Right atrium auricular region (tissue), 2 donors: ENCODE measurements at places on chromosomes 6 and 20.

DNA sequence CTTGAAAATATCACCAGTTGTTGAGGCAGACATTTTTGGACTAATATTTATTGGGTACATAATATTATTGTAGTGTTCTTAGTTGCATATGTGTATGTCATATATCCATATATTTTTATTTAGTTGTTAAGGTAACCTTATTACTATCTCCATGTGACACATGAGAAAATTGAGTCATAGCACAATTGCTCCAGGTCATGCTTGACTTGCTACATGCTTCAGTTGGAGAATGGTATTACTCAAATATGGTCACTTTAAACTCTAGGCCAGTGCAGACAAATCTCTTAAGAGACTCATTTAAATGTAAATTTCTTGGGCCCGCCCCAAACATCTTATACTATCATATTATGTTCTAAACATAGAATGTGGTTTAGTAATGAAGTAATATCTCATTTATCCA lies 246.1 kb downstream of the RIMS1 start:
- DNase-seq = no peak

GRCh38 chr6:109059571-109060021 lies 35.0 kb downstream of the SESN1 start:
- DNase-seq = no peak

GRCh38 chr6:167863897-167864296 lies 37.2 kb downstream of the AFDN start:
- DNase-seq = no peak

DNA sequence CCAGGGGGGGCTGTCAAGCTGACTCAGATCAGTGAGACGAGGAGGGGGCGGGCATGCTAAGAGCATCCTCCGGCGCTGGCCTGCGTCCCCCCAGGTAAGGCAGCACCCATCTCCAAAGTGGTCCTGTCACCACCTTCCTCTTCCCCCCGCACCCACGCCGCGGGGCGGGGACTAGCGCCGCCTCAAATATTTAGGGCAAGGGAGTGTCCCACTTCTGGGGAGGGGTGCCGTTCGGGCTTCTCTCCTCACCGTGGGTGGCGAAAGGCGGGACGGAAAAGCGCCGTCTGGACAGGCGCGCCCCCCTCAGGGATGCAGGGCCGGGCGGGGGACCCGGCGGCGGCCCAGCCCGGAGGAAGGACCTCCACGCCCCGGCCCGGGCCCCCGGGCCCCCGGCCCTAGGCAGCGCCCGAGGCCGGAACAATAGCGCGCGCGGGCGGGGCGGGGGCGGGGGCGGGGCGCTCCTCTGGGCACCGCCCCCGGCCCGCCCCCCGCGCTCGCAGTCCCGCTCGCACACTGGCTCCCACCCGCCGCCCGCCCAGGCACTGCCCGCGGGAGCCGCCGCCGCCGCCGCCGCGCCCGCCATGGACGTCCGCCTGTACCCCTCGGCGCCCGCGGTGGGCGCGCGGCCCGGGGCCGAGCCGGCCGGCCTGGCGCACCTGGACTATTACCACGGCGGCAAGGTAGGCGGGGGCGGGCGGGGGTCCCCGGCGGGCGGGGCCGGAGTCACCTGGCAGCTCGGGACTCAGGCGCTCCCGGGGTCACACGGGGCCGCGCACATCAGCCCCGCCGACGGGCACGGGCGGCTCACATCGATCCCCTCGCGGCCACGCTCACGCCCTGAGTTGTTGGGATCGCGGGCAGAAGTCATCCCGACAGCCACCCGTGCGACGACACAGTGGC lies at the start of gene TOX2:
Gene TOX2 (plus strand): TSS at position 542 of the 900 bp plus-strand sequence. CDS start 40 bp downstream, at position 582.
- DNase-seq = no peak

GRCh38 chr20:39829661-39830060 lies 859.4 kb downstream of the MAFB start:
- no peak for DNase-seq

- DNase-seq = no peak
These were observed 5.1 kb downstream of the SOX12 start for GRCh38 chr20:330233-331149.

GRCh38 chr6:26743157-26743821 lies 83.7 kb upstream of the ZNF322 start:
- DNase-seq = no peak

DNA sequence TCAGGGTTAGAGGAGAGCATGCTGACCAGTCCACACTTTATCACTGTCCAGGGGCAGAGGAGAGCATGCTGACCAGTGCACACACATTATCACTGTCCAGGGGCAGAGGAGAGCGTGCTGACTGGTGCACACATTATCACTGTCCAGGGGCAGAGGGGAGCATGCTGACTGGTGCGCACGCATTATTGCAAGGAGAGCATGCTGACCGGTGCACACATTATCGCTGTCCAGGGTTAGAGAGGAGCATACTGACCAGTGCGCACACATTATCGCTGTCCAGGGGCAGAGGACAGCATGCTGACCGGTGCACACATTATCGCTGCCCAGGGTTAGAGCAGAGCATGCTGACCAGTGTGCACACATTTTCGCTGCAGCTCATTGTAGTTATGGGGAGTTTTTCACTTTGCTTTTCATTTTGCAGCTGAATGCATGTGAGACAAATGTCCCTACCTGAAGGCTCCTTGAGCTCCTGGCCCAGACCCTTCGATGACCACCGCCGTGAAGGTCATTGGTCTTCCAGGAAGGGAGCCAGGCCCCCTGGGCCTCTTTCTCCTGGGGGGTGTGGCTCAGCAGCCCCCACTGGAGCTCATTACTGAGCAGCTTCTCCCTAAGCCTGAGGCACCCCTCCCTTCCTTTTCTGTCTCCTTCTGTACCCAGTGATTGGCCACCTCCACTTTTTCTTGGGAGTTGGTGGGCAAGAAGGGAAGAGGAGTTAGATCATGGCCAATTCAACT lies 178.8 kb upstream of the AFDN start:
- DNase-seq = no peak

DNA sequence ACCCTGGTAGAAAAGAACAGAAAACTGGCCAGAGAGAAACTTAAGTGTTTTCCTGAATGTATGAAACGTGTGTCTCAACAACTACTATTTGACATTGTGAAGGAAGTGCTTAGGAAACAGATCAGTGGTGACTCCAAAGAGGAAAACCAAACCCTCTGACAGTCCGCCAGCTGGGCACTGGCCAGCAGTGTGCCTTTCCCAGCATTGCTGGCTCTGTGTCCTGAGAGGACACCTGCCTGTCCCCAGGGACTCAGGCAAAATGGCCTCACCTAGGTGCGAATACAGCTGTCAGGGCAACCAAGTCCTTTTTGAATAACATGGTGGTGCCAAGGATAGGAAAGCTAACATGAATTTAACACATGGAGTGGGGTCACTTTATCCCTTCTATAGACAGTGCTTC lies 72.5 kb downstream of the NDUFAF5 start:
- DNase-seq = no peak

DNA sequence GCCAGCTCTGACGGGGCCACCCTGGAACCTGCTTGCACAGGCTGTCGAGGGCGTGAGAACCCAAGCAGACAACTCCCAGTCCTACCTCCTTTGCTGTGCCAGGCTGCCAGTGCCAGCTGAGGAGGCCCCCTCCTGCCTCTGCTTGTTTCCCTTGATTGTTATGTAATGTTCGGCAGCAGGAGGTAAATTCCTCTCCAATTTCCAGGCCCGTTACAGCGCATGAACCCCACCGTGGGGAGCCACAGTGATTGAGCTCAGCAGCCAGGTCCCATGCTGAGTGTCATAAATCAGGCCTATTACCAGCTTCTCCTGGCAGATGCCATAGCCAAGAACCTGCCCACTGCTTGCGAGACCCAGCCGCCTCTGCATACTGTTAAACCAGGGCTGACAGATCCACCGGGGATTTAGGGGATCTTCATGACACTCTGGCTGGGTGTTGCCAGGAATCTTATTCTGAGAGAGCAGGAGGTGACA lies 320.5 kb downstream of the DHX35 start:
- no peak for DNase-seq

DNA sequence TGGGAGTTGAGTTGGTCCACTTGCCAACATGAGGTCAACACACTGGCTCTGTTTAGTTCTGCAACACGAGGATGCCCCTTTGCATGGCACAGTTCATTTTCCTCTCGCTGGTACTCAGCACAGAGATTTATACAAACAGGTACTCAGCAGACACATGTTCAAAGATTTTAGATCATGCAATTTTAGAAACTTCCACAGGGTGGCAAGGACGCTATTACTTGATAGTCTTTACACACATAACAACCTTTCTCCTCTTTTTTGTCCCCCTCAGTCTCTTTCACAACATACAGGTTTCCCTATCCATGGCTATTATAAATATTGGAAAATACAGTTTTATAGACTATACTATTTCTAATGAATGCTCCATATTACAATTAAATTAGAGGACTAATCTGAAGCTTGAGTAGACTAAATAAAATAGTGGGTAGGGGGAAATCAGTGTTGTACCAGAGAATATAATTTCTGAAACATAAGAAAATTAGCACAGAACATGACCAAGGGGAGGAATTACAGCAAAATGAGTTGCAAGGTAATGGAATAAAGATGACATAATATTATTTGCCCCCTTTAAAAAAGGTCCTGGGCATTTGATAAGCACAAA lies 331.8 kb upstream of the BTBD3 start:
- no peak for DNase-seq
